ENCODE measurements at places on chromosomes 3 and 15.

DNA sequence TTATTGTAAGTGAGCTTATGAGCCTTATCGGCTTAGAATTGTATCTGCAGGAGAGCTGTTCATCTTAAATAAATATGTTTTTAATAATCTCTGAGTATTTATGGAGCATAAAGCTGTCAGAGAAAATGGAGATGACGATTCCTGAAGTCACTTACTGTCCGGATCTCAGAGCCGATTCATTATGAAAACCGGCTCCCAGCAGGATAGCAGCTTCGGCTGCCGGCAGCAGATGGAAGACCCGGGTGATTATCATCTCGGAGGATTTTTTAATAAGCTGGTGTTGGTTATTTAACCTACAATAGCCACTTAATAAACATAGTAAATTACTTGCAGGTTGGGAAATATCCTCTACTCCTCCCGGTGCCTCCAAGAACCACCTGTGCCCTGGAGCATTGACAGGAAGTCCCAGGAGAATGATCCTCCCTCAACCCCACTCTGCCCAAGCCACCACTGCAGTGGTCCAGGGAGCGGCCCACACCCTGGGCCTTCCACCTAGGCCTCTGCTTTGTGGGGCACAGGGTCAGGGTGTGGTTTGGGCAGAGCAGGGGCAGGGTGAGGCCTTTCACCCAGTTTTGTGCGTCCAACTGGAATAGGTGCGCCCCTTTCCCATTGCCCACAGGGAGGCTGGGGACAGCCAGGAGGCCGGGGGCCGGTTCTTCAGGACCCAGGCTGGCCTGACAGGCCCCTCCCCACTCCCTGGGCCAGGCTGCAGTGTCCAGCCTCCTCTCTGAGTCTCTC, 42.2 kb upstream of the PRR23E start:
- no peak for DNase-seq

DNA sequence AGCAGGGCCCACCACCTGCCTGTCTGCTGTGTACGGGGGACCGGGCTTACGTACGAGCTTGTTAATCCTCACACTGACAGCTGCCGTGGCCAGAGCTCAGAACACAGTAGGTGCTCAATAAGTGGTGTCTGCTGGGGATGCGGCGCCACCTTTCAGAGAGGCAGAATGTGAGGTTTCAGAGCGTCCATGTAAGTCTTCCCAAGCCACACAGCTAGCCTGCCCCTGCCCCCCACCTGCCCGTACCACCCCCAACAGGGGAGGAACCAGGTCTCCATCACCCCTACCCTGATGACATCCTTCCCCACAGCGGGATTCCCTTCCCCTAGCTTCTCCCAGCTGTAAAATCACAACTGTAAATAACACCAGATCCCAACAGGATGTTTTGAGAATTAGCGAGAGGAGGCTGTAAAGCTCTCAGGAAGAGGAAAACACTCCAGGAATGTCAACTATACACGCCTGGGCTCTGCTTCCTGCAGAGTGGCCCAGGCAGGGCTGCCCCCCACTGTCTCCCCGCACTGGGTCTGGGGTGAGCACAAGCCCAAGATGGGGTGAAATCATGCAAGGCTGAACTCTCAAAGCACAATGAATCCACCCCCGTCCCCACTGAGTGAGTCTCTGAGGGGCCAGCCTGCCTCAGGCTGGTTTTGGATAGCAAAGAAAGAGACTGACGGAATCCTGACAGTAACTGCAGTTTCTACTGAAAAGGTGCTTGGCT, 250.1 kb upstream of the LYSMD4 start:
- no peak for DNase-seq

- no peak for DNase-seq
Measured at GRCh38 chr15:29724026-29724425, 98.2 kb downstream of the TJP1 start.

DNA sequence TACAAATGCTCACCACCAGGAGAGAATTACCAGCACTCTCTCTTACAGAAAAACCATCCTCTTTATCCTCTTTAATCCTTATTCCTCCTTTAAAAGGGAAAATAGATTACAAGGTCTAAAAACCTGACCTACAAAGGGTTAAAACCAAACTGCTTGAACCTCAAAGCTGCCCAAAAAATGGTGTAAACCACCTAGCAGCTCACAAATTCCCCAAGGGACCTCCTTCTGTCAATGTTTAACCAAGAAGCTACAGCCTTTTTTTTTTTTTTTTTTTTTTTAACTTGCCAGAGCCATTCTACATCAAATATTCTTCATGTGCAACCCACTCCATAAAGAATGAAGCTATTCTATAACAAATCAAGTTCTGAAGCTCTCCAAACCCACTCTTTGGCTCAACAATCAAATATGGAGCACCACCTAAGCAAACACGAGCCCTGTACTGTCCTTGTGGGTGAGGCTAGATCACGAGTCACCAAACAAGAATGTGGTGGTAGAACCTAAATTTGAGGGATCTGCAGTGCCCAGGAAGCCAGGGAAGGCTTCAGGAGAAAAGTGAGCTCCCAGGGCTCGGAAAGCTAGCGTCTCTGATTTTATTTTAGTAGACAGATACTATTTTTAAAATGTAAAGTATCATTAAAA, 20.1 kb downstream of the OSBPL10 start:
- no peak for DNase-seq

- DNase-seq, result peak; percentile 84
Measured at GRCh38 chr15:25775317-25775912, 87.7 kb downstream of the ATP10A start.

DNA sequence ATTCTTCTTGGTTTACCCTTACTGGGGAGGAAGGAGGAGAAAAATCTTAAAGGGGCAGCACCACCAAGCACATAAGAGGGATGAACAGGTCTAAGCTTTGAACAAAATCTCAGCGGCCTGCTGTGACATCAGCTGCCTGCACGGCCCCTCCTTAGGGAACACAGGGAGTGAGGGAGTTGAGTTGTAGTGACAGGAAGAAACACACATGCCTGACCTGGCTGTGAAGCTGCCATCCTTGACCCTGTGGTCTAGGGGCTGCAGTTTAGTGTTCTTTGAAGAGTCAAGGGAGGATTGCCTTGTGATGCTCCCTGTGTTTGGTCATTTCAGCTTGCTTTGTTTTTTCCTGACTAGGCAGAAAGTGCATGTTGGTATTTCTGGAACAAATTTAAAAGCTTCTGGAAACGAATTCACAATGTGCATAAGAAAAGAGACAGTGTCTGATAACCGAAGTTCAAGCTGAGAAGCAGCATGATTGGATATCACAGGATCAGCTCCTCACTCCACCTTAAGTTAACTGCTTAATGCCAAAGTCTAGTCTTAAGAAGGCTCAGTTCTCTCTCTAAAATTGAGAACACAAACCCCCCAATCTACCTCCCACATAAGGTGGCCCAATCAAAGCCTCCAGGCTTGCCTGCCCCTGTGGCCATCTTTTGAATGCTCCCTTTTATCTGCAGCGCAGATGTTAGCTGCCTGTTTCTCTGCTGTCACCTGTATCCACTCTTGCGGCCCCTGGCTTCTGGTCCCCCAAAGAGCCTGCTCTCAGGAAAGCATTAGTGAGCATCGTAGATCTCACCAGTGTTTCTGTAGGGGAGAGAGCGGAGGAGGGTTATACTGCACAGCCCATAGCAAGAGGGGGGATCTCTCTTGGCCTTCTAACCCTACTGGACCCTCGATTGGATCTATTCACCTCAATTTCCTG, 82.2 kb downstream of the SCN11A start:
- DNase-seq, result no peak

DNA sequence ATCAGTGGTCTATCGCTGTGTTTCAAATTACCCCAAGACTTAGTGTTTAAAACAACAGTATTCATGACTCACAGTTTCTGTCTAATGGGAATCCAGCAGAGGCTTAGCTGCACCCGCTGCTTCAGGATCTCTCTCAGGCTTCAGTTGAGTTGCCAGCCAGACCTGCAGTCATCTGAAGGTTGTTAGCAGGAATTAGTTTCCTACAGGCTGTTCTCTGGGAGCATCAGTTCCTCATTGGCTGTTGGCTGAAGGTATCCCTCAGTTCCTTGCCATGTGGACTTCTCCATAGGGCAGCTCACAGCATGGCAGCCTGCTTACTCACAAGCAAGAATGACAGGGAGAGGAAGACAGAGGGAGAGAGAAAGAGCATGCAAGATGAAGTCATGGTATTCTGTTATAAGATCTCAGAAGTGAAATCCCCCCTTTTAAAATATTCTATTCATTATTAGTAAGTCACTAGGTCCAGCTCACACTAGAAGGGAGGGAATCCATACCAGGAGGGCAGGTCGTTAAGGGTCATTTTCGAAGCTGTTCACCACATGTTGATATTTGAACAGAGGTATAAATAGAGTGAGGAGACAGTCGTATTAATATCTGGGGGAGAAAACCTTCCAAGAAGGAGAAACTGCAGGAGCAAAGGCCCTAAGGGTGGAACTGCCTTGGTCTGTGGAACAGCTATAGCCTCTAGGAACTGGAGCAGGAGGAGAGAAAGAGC, 473.9 kb upstream of the PPP2R3A start:
- no peak for DNase-seq

GRCh38 chr15:63599401-63600000, 2.3 kb downstream of the FBXL22 start:
- no peak for DNase-seq

DNA sequence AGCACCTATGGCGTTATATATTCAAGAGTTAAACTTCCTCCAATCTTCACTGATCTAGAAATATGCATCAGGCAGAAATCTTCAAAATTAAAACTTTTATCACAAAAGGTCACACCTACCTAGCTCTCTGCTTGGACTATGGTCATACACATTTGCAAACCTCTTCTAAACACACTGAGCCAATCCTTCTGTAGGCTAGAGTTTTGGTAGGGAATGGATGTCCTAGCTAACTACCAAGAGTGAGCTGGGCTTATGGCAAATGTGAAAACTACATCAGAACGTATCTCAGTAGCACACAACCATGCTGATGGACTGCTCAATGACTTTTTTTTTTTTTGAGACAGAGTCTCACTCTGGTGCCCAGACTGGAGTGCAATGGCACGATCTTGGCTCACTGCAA, 29.6 kb downstream of the SETD2 start:
- no peak for DNase-seq

GRCh38 chr3:189806171-189806951, 175.2 kb downstream of the TP63 start:
- no peak for DNase-seq

All from GM04504 (cell line).